ENCODE measurements at places on chromosomes 12 and 14.
A peak's percentile ranks its signal among the peaks of the same experiment; 100 is the strongest.

GRCh38 chr14:59688224-59689170, 111.9 kb upstream of the CCDC175 start:
- DNase-seq, result peak; percentile 84

GRCh38 chr12:28144059-28144458, 46.2 kb upstream of the CCDC91 start:
- no peak for DNase-seq

- no peak for DNase-seq
These were observed 1.3 kb downstream of the CLSTN3 start for GRCh38 chr12:7131502-7131866.

- DNase-seq, result peak; percentile 79
These were observed 155.4 kb downstream of the TMX1 start for GRCh38 chr14:51395361-51395849.

- peak; percentile 84 for DNase-seq
These were observed 677 bp downstream of the C12orf75 start for GRCh38 chr12:105330931-105331804.

- no peak for DNase-seq
These were observed 76.4 kb downstream of the BCL2L14 start for GRCh38 chr12:12147111-12147510.

- DNase-seq, result no peak
These were observed 49.2 kb downstream of the SYNE3 start for GRCh38 chr14:95467232-95467631.

DNA sequence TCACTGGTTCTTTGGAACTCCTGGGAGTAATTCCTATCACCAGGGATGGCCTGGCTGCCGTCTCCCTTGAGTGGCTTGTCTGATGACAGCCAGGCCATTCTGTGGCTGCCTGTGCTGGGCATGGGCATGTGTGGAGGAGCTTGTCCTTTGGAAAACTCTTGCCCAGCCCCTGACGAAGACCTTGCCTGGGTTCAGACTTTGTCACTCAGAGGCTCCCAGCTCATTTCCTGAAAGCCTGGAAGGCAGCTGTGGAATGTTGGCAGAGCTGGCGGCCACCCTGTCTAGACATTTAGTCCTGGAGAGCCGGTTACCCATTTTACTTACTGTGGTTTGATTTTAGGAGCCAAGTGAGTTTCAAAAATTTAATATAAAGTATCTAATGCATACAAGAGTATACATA, 34.0 kb downstream of the TUNAR start:
- DNase-seq, result peak; percentile 78

DNA sequence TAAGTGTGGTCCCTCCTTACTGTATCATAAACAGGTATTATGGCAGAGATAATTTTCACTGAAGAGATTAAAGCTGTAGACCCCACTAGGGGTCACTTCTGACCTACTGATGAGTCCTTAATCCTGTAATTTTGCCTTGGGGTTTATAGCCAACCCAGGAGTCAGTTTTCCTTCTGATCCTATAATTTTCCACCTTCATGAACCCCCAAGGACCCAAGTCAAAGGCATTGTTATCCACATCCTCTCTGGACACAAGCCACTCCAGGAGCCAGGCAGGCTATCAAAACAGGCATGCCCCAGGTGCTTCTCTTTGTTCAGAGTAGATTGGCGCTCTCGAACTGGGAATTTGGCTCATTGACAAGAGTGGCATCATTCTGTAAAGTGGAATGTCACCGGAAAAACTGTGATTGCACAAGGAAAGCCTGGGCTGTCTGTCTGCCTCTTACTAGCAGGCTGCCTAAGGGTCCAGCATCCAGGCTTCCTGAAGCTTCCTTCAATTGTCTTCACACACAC, 1523.2 kb upstream of the FLRT2 start:
- peak; percentile 51 for DNase-seq

- no peak for DNase-seq
These were observed 25.9 kb upstream of the BMP4 start for GRCh38 chr14:53982546-53982945.

DNA sequence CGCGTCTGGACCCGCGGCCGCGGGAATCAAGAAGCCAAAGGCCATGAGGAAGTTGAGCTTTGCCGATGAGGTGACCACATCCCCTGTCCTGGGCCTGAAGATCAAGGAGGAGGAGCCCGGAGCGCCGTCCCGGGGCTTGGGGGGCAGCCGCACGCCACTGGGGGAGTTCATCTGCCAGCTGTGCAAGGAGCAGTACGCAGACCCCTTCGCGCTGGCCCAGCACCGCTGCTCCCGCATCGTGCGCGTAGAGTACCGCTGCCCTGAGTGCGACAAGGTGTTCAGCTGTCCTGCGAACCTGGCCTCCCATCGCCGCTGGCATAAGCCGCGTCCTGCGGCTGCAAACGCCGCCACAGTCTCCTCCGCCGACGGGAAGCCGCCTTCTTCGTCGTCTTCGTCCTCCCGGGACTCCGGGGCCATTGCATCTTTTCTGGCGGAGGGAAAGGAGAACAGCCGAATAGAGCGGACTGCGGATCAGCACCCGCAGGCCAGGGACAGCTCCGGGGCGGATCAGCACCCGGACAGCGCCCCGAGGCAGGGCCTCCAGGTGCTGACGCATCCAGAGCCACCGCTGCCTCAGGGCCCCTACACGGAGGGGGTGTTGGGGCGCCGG, 1.0 kb downstream of the INSM2 start:
- DNase-seq, result peak; percentile 90

- no peak for DNase-seq
These were observed 70.7 kb downstream of the CALM1 start for GRCh38 chr14:90467501-90467900.

GRCh38 chr14:38137005-38137404, 70.7 kb upstream of the SSTR1 start:
- DNase-seq, result no peak

DNA sequence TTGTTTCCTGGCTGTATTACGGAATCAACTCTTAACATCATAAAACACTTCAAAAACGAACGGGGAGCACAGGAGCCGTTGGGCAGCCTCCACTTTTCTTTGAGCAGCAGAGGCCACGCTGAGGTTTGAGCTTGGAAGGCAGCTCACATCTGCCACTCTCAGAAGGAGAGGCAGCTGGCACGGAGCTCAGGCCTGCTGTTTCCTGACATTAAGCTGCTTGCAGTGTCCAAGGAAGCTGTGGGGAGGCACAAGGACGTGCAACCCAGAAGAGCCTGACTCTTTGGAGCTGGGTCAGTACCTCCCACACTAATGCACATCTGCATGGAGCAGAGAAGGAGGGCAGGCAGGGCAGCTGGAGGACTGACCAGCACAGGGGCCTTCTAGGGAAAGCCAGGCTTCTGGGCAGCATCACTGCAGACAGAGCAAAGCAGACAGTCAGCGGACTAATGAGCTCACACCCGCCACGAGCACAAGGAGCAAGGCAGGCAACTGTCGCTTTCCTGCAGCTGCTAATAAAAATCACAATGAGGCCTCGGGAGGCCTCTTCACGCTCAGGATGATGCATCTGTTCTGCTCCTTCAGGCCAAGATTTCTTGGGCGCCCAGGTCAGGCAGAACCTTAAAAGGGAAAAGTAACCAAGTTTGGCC, 211.1 kb downstream of the GLT1D1 start:
- no peak for DNase-seq

GRCh38 chr12:82728710-82729109, 42.0 kb downstream of the TMTC2 start:
- DNase-seq, result no peak

GRCh38 chr12:96401076-96401871, 1.0 kb upstream of the CDK17 start:
- DNase-seq, result no peak

DNA sequence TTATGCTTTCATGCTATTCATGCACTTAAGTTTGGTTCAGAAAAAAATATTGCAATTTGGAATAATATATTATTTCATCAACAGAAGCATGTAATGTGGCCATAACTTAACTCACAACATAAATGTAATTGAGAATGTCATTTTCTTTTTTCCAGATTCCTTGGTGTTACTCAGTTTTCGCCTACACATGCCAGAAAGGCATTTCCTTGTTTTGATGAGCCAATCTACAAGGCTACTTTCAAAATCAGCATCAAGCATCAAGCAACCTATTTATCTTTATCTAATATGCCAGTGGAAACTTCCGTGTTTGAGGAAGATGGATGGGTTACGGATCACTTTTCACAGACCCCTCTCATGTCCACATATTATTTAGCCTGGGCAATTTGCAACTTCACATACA, 14.4 kb downstream of the TRHDE start:
- no peak for DNase-seq

GRCh38 chr12:50533971-50534370, 29.2 kb downstream of the DIP2B start:
- no peak for DNase-seq

- DNase-seq, result peak; percentile 86
These were observed 59.6 kb downstream of the PRKCH start for GRCh38 chr14:61380984-61381383.

- peak; percentile 43 for DNase-seq
These were observed 231.4 kb upstream of the RTL1 start for GRCh38 chr14:101134851-101135433.

DNA sequence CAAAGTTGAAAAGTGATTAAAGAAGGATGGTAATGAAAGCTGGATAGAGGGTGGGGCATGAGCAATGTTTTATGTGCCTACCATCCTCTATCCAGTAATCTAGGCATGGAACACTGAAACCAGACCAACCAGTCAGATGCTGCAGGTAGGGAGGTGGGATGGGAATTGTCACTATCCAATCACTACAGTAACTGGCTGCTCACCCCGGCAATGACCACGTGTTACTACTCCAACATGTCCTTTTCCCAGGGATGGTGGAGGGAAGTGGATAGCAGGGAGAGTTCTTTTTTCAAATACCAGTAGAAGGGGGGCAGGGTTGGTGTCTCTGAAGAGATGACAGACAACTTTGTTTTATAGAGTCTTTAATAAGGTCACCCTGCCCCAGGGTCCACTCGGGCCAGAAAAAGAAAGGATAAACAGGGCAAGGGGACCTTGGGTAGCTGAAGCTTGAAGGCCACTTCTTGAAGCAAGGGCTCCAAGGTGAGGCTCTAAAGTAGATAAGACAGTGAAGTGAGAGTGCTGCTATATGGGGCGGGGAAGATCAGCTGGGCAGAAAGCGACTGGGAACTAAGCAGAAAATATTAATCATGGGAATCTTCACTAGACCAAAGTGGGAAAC, 14.7 kb upstream of the CDH24 start:
- DNase-seq, result peak; percentile 87

GRCh38 chr12:57836442-57837375, 9.8 kb downstream of the CTDSP2 start:
- DNase-seq, result no peak

- peak; percentile 72 for DNase-seq
These were observed 58.9 kb upstream of the EEA1 start for GRCh38 chr12:92987846-92988621.

DNA sequence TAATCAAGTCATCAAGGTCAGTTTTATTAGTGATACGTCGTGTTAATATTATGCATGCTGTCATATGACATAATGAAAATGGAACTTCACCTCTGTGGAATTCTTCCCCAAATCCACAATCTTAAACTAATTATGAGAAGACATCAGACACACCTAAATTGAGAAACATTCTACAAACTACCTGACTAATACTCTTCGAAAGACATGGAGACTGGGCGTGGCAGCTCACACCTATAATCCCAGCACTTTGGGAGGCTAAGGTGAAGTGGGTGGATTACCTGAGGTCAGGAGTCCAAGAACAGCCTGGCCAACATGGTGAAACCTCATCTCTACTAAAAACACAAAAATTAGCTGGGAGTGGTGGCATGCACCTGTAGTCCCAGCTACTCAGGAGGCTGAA, 33.3 kb upstream of the KRAS start:
- DNase-seq, result no peak

DNA sequence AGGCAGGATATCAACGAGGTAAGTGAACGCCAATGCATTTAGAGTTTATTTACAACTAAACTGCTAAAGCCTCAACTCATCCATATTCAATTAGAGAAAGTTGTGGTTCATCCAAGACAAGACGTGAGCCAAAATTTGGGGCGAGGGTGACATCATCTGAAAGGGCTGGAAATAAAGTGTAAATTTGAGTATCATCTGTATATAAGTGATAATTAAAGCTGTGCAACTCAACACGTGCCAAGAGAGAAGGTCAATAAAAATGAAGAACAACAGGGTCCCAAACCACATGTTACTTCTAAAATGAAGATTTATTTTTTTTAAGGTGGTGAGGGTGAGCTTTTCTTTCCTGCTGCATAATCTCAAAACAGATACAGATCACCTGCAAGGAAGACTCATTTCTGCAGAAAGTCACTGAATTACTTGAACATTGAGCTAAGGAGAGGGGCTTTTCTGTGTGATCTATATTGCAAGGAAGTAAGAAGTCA, 203.6 kb downstream of the EFCAB11 start:
- no peak for DNase-seq

- no peak for DNase-seq
These were observed 344.0 kb downstream of the DPF3 start for GRCh38 chr14:72549854-72550253.

DNA sequence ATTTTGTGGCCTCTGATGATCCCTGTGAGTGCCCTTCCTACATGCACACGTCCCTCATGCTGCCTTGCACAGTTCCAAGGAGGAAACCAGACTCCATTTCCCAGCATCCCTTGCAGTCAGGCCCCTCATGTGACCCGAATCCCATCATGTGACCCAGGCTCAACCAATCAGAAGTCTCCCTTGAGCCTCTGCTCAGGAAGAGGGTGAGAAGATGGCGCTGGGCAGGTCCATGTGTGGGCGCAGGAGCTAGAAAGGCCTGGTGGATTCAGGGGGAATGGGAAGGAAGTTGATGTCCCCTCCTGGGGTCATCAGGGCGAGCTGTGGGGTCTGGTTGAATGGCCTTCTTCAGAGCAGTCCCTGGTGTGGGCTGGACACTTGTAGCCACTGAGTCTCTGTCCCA, 240.5 kb downstream of the ADGRD1 start:
- DNase-seq, result peak; percentile 32

DNA sequence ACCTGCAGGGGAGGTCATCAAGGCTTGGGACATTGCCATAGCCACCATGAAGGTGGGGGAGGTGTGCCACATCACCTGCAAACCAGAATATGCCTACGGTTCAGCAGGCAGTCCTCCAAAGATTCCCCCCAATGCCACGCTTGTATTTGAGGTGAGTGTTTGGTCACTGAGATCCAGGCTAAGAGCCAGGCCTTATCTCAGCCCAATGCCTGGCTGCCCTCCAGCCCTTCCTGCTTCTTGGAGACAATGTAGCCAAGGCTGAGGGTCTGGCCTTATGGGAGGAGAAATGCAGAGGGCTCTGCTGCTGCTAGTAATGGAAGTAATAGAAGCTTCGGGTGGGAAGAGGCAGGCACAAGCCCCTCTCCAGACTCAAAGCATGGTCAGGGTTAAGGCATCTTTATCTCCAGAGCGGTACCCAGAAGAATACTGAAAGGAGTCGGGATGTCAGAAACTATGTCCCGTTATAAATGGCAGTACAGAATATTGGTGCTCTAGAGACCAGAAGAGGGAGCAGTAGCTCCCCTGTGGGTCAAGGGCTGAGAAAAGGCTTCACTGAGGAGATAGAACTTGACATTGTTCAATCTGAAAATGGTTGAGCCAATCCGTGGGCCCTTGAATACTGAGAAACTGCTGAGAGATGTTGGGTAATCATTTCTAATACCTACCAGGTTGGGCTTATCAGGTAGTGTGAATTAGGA, 3.1 kb downstream of the FKBP4 start:
- DNase-seq, result no peak

GRCh38 chr12:109052097-109052413, 321 bp upstream of the USP30 start:
- DNase-seq, result no peak
